ENCODE measurements at places on chromosomes 7 and 10.

- no peak for DNase-seq
These were observed 293.1 kb downstream of the ZEB1 start for GRCh38 chr10:31612082-31612481.

DNA sequence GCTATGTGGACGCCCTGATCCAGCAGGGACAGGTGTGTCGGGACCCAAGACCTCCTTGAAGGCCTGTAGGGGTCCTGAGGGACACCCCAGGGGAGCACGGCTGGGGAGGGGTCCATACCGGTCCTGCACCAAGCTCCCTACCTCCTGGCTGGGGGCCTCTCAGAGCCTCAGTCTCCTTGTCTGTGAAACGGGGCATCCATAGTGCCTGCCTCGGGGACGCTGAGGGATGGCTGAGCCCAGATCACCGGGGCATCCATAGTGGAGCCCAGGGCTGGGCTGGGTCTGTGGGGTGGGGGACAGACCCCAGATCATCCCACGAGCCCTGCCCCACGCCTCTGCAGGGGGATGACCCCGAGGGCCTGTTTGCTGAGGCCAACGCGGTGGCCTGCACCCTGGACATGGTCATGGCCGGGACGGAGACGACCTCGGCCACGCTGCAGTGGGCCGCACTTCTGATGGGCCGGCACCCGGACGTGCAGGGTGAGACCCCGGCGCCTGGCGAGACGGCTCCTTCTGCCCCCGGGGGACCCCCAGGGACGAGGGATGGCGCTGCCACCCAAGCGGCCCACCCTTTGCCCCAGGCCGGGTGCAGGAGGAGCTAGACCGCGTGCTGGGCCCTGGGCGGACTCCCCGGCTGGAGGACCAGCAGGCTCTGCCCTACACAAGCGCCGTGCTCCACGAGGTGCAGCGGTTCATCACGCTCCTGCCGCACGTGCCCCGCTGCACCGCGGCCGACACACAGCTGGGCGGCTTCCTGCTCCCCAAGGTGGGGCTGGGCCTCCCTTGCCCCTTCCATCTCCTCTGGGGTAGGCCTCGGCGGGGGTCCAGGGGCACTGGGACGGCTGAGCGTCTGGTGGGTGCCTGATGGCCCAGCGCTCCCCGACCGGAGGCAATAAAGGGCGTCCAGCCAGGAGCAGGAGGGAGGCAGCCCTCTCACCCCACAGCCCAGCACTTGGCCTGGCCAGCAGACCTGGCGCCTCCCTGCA, 4.1 kb downstream of the CYP2W1 start:
- no peak for DNase-seq

GRCh38 chr7:44447874-44448425, 42.5 kb downstream of the NUDCD3 start:
- DNase-seq = no peak

DNA sequence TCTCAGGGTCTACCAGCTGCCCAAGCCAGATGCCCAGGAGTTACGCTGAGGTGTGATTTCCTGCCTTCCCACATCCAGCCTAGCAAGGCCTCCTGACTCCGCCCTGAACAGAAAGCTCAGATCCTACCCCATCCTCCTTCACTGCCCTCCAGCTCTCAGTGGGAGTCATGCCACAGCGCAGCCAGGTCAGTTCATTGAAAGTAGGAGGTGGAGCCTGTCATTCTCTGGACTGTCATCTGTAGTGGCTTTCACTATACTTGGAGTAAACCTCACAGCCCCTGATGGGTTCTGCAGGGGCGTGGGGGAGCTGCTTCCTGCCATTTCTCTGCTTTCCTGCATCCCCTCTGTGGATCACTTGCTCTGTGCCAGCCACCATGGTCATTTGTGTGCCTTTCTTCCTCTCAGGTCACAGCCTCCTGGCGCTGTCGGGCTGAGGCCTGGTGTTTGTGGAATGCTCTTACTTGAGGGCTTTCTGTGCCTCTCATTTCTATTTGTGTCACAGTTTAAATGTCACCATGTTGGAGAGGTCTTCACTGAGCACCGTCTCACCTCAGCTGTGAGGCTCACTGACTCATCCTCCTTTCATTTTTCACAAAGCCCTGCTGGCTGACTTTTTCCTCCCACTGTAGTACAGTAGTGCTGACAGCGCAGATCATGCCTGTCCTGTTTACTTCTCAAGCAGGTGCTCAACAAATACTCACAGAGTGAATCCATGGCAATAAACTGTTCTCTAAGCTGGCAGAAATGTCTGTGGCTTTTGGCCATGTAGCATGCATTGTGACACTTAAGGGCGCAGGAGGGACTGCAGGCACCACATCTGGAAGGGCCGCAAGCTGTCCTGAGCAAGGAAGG, 61.0 kb upstream of the TMEM248 start:
- no peak for DNase-seq

DNA sequence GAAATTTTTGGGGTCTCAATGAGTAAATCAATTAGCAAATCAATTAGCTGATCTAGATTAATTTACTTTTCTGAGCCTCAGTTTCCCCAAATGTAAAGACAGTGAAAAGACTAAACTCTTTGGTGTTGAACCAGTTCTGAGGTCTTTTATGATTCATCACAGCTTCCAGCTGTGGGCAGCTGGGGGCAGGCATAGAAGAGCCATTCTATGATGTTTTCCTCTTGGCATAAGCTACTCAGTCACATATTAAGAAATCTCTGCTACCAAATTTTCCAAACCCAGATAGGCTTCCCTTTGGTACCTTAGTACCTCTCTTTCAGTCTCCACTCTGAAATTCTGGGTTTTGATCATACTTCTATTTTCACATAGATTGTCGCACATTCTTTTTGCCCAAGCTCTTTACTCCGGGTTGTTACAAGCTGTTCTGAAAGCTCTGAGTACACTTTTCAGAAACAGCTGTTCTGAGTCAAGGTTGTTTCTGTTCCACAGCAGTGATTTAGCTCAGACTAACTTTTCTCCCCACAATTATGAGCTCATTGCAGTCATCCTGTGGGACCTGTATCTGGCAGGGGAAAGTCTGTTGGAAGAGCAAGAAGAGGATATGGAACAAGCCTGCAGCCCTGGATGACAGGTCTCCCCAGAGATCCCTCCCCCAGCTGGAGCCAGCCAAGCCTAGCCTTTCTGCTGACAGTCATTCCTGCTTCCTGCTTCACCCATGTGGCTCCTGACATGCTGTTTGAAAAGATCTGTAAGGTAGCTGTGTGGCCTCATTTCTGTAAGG, 599.6 kb upstream of the GHITM start:
- no peak for DNase-seq

- DNase-seq = no peak
These were observed 2.3 kb downstream of the TMEM184A start for GRCh38 chr7:1553512-1554210.

DNA sequence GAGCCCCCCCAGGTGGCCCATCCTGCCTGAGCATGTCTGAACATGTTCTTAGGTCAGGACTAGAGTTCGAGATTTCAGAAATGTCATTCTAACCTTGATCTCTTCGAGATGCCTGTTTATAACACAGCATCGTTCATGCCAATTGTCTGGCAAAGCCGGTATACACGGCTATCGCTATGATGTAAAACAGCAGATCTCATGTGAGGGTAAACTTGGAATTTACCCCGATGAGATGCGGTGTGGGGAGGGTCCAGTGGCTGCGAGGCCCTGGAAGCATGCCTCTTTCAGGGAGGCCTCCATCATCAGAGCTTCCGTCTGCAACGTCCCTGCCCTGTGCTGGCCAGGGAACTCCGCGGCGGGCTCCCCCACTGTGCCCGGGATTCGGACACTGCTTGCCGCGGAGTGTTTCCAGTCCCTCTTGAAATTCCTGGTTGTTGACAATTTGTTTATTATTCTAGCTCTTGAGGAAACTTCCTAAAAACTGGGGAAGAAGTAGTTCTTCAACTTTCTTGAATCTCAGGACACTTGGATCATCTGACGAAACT, 168.6 kb upstream of the RHEB start:
- no peak for DNase-seq

- no peak for DNase-seq
These were observed 53.3 kb upstream of the SLC16A12 start for GRCh38 chr10:89588671-89589070.

DNA sequence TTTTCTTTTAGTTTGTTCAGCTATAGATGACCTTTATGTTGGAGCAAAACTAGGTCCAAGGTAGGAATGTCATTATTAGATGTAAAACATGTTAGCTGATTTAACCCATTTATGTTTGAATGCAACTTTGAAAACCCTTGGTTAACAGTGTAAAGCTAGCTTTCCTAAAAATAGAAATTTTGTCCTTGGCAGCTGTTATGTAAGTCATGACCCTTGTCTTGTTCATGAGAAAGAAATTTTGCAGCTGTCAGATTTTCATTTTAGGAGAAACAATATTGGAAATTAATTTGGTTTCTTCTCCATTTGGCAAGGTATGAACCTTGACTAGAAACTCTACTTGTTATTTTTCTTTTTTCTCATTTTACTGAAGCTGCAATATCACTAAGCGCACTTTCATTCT, 23.9 kb upstream of the CCAR1 start:
- DNase-seq = no peak

GRCh38 chr7:112112822-112113255, 93.4 kb downstream of the DOCK4 start:
- no peak for DNase-seq

DNA sequence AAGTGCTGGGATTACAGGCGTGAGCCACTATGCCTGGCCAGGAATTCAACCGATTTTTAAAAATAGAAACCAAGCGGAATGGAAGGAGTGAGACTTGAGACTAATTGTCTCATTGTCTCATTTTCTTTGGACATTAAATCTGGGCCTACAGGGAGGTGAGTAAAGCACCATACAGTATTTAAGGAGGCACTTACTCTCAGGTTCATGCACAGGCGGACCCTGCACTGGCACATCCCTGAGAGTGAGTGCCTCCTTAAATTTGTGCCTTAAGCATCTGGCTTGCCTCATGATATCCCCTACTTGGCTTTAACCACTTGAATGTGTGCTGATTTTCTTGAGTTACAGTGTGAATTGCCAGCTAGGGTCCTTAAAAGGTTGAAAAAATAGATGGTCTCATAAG, 10.6 kb downstream of the UBE3C start:
- DNase-seq = no peak

DNA sequence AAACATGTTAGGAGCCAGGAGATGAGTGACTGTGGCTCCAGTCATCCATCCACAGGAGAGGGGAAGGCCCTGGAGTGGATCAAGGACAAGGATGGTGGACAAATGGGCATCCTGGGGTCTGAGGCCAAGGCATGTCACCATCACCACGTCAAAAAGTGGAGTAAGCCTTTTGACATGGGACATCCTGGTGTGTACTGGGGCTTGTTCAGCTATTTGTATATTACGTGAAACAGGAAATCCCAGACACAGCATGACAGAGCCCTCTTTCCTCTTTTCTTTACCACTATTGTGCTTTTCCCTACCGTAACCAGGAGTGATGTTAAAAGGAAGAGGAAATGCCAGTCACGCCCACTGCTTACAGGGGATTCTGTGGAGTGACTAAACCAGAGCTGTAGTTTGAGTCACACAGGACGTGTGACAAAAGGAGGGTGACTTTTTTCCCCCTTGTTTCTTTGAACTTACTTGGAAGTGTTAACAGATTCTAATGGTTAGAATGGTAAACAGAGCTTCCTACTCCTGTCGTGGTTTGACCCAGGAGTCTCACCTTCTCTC, 15.4 kb downstream of the ACSL5 start:
- DNase-seq = no peak

GRCh38 chr10:3067859-3068179, 471 bp downstream of the PFKP start:
- no peak for DNase-seq
